ENCODE measurements at places on chromosomes 7 and 10.

- peak; percentile 38 for DNase-seq
Observed at GRCh38 chr7:100825215-100825671, 2.1 kb downstream of the EPHB4 start.

DNA sequence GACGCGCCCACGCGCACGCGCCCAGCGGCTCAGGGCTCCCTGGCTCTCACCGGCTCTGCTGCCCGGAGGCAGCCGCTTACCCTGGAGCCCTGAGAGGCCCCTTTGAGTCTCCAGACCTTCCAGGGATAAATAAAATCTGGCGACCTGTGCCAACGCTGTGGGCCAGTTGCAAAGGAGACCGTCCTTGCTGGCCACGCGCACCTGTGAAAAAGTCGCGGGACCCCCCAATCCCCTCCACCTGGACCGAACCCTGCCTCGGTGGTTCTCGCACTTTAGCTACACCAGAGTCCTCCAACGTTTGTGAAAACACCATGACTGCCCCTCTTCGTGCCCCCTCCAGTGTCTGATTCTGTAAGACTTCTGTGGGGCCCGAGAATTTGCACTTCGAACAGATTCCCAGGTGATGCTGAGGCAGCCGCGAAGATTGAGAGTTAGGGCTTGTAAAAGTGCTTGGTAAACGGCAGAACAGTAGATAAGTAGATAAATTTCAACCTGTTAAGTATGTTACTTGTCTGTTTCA lies 102.4 kb upstream of the SVIL start:
- no peak for DNase-seq

- no peak for DNase-seq
Observed at GRCh38 chr7:26195867-26196657, 4.5 kb downstream of the HNRNPA2B1 start.

DNA sequence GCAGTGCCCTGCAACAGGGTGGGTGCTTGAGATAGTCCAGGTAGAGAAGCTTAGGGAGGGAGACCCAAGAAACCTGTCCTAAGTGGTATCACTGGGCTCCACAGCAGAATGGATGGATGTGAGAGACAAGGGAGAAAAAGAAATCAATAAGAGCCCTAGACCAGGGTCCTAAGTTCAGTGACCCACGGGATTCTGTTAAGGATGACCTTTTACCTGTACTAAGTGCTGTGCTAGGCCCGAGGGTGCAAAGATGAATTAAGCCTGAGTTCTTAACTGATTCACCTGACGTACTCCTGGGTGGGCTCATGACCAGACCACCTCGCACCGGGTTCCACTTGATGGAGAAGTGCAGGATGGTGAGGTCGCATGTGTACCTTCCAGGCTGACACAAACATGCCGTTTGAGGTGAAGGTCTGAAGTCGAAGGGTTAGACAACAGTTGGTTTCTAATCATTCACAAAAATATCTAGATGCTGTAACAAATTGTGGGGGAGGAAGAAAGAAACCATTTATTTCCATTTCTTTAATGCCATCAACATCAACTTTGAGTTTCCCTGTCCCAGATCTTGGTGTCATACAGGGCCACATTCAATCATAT lies 166.5 kb downstream of the HERPUD2 start:
- no peak for DNase-seq

- no peak for DNase-seq
Observed at GRCh38 chr7:158284121-158284520, 303.5 kb downstream of the PTPRN2 start.

DNA sequence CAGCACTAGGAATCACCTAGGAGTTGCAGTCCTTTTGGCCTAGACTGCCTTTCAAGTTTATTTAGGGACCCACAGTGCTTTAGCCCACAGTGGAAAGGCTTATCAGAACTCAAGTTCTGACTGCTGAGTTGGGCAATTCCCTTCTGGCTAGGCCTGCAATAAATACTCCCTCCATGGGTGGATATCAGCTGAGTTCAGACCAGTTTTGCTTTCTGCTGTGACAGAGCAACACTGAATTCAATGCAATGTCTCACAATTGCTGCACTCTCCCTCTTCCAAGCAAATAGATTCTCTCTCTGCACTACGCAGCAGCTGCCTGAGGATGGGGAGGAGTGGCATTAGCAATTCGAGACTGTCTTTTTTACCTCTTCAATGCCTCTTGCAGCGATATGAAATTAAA lies 1153.3 kb downstream of the SORCS1 start:
- DNase-seq: no peak

DNA sequence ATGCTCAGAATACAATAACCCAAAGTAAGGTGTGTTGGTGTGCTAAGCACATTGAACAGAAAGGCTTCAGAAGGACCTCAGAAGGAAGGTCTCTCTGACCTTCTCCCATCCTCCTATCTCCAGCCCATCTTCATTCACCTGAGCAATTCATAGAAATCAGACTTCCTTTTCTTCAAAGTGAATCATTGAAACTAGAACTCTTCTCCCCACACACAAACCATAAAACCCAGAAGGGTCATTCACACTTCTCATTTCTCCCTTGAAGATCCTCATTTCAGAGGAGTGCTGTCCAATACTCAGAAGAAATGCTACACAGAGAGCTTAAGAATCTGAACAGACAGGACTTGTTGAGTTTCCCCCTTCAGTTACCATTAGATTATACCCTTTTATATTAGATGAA lies 89.5 kb downstream of the VWDE start:
- DNase-seq: no peak

DNA sequence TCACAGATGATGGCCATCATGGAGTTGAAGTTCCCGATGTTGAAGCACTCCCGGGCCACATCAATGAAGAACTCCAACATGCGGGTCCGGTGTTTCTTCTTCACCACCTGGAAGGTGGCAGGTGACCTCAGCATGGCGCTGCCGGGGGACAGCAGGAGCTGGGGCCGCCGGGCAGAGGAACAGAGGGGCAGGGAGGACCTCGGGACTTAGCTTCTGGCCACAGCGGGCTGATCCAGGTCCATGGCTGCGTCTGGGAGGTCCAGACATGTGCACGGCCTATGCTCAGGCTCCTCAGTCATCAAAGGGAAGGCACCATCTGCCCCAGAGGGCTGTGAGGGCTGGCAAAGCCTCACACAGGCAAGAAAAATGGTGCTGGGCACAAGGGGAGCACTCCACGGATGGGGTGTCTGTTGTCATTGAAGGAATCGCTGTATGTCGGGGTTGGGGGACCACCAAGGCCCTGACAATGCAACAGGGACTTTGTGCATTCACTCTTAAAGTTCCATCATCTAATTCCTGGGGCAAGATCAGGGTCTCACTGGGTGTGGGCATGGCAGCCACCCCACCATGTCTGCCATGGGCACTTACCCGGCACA lies 60.9 kb downstream of the CSGALNACT2 start:
- DNase-seq: no peak

GRCh38 chr10:91550021-91550420 lies 82.8 kb downstream of the PPP1R3C start:
- DNase-seq: no peak

GRCh38 chr10:77391605-77392235 lies 245.9 kb downstream of the KCNMA1 start:
- DNase-seq: peak; percentile 95

Measured in cardiac fibroblast (primary cell).